ENCODE measurements at places on chromosomes 4 and X.

GRCh38 chr4:25481648-25482047 lies 104.6 kb downstream of the ANAPC4 start:
- DNase-seq: no peak

DNA sequence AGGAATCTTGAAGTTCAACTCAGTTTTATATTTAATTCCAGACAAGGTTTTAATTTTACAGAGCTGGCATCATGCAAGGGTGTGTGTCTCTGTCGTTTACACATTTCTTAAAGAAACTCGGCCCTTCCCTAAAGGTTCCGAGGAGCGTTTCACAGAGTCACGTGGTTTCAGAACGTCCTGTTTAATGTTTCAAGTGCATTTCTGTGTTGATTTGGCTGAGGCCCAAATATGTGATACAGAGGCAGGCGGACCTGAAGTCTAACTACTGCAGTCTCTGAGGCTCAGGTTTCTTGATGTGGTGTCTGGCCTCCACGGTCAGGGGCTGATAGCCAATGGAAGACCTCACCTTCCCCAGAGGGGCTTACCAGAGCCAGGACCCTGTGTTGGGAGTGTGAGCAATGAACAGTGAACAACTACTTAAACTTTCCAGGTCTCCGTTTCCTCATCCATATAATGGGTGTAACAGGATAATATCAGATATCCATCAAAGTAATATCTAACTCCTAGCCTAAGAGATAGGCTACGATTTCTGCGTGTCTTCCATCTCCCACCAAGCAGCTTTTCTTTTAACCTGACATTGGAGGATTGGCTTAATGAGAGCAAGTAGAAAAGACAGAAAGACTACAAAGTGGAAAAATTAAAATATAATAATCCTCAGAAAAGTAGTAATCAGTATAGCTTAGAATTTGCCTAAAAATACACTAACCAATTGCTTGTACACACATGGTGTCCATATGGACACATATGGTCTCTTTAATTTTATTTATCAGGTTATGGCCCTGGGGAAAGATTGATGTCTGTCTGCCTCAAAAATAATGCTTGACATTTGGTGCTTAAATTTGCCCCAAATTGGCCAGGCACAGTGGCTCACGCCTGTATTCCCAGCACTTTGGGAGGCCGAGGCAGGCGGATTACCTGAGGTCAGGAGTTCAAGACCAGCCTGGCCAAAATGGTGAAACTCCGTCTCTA lies 50.0 kb upstream of the TRIM2 start:
- no peak for DNase-seq

DNA sequence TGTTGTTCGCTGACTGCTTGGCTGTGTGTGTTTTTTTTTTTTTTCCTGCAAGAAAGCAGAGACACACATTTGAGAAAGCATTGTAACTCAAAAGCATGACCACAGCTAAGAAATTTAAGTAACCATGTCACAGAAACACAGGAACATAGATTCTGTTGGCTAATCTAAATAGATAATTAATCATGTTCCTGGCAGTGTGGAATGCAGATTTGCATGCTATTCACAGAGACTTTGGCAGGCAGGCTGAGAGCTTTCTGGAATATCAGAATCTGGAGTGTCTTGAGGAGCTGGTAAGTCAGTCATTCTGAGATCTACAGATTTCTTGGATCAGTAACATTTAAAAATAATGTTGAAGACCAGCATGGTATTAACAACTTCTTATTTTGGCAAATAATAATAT lies 33.2 kb upstream of the SMS start:
- DNase-seq: no peak

DNA sequence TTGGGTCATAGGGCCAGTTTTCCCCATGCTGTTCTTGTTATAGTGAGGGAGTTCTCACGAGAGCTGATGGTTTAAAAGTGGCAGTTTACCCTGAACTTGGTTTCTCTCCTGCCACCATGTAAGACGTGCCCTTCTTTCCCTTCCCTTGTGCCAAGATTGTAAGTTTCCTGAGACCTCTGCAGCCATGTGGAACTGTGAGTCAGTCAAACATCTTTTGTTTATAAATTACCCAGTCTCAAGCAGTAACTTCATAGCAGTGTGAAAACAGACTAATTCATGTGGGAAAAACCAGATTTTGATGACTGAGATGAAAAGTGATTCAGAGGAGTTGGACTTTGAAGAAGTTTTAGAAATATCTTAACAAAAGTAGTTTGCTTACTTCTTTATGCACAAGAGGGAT lies 101.4 kb downstream of the ARHGAP10 start:
- DNase-seq: no peak

DNA sequence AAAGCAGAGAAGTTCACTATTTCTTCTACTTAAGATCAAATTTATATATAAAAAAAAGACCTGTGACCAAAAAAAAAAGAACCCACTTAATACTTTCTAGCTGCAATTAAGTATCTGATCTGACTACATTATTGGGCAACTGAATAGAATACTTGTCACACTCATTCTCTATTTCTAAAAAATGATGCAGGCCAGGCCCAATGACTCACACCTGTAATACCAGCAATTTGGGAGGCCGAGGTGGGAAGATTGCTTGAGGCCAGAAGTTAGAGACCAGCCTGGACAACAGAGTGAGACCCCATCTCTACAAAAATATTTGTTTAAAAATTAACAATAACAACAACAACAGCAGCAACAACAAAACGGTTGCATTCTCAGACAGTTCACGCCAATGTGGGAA lies 108.8 kb upstream of the BMP2K start:
- no peak for DNase-seq

DNA sequence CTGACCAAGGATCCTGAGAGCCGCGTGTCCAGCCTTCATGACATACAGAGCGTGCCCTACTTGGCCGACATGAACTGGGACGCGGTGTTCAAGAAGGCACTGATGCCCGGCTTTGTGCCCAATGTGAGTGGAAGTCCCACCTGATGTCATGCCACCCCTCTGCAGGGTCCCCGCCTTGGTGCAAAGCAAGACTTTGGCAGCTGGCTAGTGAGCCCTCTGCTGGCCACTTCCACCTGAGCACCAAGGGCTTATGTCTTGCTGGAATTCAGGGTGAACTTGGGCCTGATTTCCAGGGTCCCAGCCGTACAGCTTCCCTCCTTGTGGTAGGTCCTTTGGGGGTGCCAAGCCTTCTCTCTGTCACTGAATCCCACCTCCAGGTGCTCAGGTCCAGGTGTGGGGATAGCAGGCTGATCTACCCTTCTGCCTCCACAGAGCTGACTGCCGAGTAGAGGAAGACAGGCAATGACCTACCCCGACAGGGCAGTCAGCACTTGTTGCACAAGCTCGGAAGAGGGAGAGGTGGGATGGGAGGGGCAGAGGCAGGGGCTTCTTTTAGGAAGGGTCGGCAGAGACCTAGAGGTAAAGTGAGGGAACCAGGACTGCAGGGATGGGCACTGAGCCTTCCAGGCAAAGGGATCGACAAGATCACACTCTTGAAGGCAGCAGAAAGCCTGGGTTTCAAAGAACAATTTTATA lies 248.1 kb downstream of the EVC2 start:
- peak; percentile 3 for DNase-seq

DNA sequence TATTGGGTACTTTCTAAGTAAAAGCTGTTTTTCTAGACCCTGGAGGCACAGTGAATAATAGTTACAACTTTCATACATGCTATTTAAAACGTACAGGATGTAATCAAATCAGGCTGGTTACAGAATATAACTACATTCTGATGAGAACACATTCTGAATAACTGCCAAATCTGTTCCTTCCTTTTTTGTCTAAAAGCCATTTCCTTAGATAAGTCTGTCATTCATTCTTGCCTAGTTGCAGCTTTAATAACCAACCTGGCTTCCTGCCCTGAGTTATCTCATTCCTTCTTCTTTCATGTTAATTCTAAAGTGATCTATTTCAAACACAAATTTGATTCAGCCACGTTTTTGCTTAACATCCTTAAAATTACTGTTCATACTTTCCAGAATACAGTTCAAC lies 189.7 kb upstream of the ITM2A start:
- DNase-seq: no peak

GRCh38 chr4:6308899-6309643 lies 39.4 kb downstream of the WFS1 start:
- DNase-seq: no peak

DNA sequence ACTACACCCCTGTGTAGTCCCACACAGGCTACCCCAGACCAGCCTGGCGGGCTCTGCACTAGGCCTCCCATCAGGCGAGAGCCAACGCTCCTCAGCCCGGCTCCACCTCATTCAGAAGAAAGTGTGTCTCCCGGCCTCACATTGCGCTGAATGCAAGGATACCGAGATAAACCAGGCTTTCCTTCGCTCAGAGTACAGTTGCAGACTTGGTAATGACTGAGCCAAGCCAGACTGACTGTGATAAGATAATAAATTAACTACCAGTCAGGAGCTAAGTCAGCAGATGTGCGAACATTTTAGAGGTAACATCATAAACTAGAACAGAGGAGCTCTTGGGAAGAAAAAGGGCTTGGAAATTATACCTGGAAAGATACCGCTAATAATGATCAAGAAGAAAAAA lies 397.6 kb downstream of the TRIML1 start:
- DNase-seq: no peak

DNA sequence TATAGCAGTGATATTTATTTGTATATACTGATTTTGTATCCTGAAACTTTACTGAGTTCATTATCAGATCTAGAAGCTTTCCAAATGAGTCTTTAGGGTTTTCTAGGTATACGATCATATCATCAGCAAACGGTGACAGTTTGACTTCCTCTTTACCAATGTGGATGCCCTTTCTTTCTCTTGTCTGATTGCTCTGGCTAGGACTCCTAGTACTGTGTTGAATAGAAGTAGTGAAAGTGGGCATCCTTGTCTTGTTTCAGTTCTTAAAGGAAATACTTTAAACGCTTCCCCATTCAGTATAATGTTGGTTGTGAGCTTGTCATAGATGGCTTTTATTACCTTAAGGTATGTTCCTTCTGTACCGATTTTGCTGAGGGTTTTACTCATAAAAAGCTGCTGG lies 37.5 kb downstream of the CBR4 start:
- no peak for DNase-seq

- peak; percentile 39 for DNase-seq
Measured at GRCh38 chrX:72572248-72573157, at the start of gene HDAC8. HDAC8 (minus strand) TSS chrX:72572843; CDS start chrX:72572761, 82 bp downstream.

- no peak for DNase-seq
Measured at GRCh38 chrX:55210931-55211677, 9.0 kb upstream of the PAGE5 start.

DNA sequence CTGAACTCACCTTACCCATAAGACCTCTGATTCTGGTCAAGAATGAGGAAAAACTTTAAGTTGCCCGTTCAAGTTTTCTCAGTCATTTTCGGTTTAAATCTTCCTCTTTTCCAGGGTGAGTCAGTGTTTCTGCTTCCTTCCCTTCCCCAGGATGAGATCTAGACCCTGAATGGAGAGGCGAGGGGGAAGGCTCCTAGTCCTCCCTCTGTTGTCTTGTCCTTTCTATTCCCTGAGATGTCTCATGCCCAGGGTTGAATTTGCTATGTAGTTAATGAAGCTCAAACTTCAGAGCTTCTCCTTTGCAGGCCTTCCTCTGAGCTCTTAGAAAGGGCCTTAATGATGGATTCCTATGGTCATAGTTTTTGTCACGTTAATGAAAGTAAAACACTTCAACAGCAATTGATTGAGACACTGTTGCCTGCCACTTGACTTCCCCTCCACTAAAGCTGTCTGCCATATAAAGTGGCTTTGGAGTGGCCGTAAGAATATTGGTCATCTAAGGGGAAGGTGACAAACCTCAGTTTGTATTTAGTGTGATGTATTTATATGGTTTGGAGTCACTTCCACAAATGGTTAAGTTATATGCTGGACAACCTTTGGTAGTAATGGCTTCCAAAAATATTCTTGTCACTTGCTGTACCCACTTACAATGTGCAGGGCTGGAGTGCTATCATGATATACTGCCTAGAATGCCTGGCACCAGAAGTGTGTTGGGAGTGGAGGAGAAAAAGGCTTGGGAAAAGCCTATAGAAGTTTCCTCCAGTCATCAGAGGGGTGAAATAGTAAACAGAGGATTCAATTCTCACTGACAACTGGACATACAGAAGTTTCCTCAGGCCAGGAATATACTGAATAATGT lies 24.3 kb upstream of the GPRIN3 start:
- no peak for DNase-seq

- no peak for DNase-seq
Measured at GRCh38 chr4:25702848-25703247, 47.2 kb downstream of the SLC34A2 start.

GRCh38 chr4:151025759-151026158 lies 10.7 kb upstream of the LRBA start:
- no peak for DNase-seq

DNA sequence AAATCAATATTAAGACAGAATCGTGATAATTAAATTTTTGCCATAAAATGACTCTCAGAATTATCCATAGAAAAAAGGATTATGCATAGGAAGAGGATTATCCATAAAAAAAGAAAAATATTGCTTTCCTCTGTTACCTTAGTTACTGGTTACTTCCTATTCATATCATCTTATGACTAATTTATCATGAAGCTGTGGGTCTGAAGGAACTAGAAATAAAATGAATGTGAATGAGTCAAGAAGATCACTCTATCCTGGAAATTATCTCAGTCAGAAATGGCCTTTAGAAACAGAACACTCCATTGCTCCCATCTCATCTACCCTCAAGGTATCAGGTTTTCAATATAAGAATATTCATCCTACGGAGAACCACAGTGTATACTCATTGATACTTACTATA lies 19.4 kb downstream of the RPS6KA6 start:
- no peak for DNase-seq

DNA sequence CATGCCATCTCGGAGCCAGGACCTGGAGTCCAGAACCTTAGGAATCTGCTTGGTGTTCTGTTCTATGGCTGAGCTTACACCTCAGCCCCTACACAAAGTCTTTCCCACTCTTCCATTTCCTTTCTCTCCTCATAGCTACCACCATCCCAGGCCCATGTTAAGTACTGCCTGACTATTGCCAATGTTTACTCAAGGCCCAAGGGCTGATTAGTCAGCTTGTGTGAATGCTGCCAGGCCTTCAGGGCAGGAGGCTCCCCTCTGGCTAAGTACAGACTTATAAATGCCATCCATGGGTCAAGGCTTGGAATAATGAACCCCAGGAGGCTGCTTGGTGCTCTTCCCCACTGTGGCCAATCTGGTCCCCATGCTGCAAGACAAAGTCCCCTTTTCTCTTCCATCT lies 411.6 kb upstream of the MAGEB18 start:
- DNase-seq: no peak

- no peak for DNase-seq
Measured at GRCh38 chr4:39539089-39539611, 11.9 kb upstream of the UGDH start.

GRCh38 chr4:25377572-25378436 lies 741 bp downstream of the ANAPC4 start:
- DNase-seq: no peak

- no peak for DNase-seq
Measured at GRCh38 chr4:2226261-2226660, 15.7 kb downstream of the HAUS3 start.

DNA sequence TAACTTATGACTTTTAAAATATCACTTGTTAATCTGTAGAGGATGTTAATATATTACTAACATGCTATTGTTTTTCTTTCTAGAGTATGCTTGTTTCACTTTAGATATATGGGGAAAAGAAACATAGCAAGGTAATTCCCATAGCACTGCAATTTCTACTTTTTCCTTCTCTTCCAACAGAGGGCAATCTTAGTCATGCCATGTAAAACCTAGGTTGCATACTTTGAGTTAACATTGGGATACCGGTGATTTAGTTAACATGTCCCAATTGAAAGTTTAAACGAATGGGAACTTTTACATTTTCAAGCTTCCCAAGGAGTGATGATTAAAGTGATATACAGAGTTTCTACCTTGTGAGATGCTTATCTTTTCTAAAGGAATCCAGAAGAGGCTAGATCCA lies 89.4 kb upstream of the IL13RA1 start:
- no peak for DNase-seq
